B cell (primary cell): ENCODE measurements at places on chromosomes 6 and 20.

DNA sequence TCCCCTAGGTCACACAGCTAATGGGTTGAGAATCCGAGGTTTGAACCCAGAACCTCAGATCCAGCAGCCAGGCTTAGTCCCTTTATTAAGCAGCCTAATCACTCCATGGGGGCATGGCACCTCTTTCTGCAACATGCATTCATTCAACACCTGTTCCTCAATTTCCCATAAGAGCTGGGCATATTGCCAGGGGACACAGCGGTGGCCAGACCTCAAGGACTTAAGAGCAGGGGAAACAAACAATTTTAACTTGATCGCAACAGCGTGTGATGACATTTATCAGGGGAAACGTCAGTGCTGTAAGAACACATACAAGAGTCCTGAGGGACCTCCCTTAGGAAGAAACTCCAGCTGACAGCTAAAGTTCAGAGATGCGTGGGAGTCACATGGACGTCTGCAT is 267.4 kb upstream of the CDH4 start:
- no peak for DNase-seq

- DNase-seq: no peak
These were observed 40.9 kb upstream of the PTPN1 start for GRCh38 chr20:50469176-50469723.

DNA sequence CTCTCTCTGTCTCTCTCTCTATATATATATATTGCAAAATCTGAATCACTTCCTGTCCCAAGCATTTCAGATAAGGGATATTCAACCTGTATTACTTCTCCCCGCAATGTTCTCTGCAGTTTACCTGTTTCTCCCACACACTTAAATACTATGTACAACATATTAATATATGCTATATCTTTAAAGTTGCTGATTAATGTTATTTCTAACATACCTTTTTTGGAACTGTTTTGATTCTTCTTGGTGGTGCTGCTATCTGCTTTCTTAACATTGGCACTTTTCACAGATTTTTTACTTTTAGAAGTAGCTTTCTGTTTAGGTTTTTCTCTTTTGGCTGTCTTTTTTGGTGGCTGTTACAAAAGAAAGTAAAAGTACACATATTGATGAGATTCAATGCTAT is 27.2 kb downstream of the DEK start:
- no peak for DNase-seq

DNA sequence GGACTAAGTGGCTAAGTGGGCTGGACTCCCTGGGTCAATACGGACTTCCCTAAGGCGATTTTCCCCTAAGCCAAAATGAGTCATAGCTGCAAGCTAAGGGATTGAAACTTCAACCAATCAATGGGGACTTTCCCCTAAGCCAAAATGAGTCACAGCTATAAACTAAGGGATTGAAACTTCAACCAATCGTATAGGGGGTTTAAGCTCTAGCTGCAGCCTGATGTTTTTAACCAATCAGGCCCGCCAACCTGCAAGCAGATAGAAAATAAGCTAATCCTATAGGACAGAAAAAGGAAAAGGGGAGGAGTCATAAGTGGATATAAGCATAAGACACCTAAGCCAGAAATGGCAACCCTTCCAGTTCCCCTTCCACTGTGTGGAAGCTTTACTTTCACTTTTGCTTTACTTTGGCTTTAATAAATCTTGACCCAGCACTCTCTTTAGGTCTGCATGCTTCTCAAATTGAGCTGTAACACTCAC is 655.0 kb upstream of the HS3ST5 start:
- DNase-seq: peak; percentile 47

DNA sequence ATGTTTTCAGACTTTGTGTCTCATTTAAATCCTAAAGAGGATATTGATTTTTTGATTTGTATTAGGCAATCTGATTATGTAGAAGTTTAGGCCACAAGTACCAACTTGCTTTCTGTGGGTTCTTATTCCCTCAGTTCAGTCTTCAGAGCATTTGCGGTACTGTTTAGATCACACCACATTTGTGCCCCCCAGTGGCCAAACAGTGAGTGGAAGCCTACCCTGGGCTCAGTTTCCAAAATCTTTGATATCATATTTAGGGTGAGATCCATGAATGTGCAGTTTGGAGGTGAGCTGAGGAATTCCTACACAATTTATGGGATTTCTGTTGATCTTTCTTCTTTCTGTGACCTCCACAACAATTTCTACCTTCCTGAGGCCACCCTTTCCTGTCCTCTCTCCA is 92.3 kb upstream of the FUT9 start:
- DNase-seq: no peak

- DNase-seq: no peak
These were observed 252.0 kb upstream of the JAG1 start for GRCh38 chr20:10925767-10926166.

GRCh38 chr6:82066991-82067411 is 180.5 kb downstream of the IBTK start:
- DNase-seq: no peak

GRCh38 chr6:168288781-168289570 is 30.6 kb downstream of the DACT2 start:
- DNase-seq: no peak

DNA sequence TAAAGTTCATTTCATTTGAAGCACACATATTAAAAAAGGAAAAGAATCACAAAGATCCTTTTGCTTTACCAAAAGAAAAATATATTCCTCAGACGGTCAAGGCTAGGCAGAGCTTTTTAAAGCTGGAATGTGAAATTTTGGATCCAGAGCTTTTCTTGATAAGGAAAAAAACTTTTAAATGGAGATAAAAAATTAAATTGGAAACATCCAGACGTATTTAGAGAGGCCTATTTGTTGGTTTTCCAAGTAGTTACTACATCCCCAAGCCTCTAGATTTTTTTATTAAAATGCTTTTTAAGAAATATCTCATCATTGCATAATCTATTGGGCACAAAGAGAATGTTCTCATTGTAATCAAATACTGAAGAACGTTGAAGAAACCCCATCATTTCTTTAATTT is 385.7 kb upstream of the CITED2 start:
- DNase-seq: no peak

GRCh38 chr6:106247293-106247692 is 78.3 kb downstream of the ATG5 start:
- no peak for DNase-seq

DNA sequence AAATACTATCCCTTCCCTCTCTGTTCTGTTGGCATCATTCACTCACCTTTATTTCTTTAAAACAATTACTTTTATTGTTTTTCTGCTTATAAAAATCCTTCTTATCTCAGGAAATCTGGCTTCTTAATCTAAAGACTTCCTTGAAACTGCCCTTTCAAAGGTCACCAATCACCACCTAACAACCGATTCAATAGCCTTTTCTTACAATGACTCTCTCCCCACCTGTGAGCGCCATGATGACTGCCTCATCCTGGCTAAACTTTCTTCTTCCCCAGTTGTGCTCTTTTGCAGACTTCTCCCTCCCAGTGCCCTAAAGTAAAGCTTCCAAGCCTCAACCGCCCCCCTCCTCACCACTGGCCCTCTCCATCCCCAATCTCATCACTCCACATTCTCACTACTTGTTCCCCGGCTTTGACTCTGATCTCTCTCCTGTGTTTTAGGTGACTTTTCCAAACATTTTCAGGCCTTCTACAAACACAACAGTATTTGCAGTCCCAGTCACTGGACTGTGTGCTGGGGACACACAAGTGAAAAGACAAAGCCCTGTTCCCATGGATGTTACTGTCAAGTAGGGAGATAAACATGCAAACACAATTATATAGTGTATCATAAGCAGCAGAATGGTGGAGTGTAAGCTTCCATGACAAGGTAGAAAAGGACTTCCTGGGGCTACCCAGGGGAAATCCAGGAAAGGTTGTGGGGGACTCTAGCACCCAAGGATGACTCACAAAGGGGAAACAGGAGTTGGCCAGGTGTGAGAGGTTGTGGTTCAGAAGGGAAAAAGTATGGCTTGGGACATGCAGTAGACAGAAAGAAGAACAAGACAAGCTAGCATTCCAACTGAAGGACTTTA is 12.8 kb downstream of the NHSL1 start:
- DNase-seq: no peak

DNA sequence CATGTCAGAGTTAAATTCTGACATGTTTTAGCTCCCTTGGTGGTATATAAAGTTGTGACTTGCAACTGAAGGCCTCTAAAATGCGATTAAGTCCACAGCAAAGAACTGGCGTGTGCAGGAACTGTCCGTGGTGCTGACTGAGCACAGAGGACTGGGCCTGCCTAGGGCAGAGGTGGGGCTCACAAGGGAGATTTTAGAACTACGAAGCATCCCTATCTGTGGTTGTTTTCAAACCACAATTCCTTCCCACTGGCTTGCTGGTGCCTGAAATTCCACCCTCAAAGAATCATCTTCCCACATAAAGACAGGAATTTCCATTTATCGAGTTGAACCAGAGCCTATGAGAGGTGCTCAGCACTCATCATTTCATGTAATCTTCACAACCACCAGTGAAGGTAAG is 30.1 kb downstream of the RIMS4 start:
- DNase-seq: peak; percentile 18

- no peak for DNase-seq
These were observed 157.6 kb upstream of the OLIG3 start for GRCh38 chr6:137651591-137652335.

GRCh38 chr6:16238963-16239797 is 793 bp downstream of the GMPR start:
- peak; percentile 50 for DNase-seq

GRCh38 chr6:71468841-71469700 is 180.5 kb downstream of the OGFRL1 start:
- DNase-seq: no peak

DNA sequence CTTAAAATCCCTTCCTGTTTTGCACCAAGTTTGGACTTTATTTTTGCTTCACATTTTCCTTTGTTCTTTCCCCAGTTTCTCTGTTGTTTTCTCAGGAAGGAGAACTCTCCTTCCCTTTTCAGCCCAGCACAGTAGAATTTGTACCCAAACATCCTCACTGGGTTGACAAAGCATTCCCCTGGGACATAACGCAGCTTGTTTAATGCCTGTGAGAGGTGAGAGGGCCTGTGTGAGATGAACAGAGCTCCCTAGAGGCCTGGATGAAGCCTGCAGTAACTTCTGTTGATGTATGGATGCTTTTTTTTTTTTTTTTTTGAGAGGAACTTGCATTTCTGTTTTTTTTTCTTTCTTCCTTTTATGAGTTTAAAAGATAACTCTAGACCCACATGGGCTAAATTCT is 104.9 kb upstream of the SLC22A23 start:
- no peak for DNase-seq

DNA sequence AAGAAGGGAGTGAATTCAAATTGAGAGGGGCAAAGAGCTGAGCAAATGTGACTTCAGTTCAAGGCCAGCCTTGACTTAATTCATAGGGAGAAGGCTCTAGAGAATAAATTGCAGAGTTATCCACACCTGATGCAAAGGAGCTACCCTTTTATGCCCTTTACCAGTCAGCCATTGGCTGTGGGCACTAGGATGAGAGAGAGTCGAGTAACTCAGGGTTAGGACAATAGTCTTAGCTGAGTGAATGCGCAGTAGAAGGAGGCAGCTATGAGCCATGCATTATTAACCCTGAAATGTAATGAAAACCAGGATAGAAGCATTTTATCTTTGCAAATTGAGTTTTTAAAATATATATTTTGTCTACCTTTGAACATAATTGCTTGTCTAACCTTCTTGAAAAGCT is 63.0 kb upstream of the TINAG start:
- no peak for DNase-seq

GRCh38 chr6:69933239-69933638 is 66.9 kb downstream of the COL19A1 start:
- no peak for DNase-seq

DNA sequence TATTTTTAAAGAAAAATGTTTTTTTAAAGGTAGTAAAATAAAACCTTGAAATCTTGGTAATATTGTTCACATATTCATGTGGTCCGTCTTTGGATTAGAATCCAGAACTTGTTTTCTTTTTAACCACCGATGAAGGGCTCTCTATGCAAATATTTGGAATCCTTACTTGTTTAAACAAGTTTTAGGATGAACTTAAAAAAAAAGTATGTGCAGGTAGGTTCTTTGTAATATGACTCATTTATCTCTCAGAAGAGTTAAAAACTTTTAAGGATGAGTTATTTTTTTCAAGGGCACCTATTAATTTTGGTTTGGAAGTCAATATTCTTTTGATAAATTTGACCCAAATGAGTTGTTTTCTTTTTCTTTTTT is 8.9 kb downstream of the DSP start:
- DNase-seq: no peak
